ENCODE measurements at places on chromosomes 7 and 10.

GRCh38 chr7:155798673-155799439, 13.4 kb downstream of the SHH start:
- DNase-seq: no peak

- DNase-seq: no peak
Observed at GRCh38 chr7:156167417-156167807, 355.1 kb upstream of the SHH start.

DNA sequence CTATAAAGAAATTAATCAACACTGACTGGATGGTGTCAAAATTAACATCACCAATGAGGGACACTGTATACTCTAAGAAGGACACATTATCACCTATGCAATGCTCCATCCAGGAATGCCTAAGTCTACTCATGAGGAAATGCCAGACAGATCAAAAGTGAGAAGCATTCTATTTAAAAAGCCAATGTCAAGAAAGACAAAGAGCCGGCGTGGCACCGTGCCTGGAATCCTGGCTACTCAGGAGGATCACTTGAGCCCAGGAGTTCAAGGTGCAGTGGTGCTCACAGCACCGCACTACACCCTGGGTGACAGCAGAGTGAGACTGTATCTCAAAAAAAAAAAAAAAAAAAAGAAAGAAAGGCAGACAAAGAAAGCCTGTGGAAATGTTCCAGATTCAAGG, 45.5 kb upstream of the ANAPC16 start:
- DNase-seq: no peak

DNA sequence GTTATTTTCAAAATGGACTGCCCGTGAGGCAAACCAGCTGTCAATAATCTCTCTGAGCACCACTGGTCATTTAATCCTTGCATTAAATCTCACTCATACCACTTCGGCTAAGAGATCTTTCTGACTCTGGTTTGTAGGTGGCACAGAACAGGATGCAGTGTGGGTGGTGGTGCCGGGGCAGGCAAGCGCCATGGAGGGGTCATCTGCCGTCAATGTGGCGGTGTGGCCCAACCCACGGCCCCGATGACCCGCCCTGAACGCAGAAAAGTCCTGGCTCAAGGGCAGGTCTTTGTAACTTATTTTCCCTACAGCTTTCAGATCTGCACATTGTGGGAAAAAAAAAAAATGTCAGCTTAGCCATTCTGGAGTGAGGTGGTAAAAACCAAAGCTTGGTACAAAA, 73.2 kb upstream of the MGMT start:
- DNase-seq: no peak

- DNase-seq: no peak
Observed at GRCh38 chr10:73232887-73233286, 14.2 kb downstream of the DNAJC9 start.

DNA sequence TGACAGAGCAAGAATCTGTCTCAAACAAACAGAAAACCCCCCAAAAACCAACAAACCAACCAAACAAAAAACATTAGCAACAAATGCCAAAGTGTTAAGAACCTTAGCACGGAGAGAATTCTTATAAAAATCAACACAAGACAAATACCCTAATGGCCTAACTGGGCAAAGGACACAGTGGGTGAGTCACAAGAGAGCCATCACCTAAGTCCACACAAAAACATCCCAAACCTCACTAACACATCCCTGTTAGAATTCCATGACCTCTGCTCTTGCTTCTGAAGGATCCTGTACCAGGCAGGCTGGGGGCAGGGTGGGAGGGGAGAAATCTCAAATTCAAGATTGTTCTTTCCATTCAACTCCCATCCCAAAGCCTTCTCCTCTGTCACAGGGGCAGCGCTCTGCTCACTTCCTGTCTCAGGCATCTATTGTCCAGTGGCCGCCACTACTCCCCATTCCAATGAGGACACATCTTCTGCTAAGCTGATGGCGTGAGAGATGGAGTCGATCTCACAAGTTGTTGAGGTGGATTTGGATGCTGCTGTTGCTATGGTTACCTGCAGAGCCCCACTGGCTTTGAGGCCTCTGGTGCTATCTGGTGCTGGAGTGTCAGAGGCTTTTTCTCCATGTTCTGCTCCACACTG, 9.2 kb downstream of the IL15RA start:
- DNase-seq: no peak

GRCh38 chr10:122279725-122280141, 8.6 kb downstream of the BTBD16 start:
- no peak for DNase-seq

DNA sequence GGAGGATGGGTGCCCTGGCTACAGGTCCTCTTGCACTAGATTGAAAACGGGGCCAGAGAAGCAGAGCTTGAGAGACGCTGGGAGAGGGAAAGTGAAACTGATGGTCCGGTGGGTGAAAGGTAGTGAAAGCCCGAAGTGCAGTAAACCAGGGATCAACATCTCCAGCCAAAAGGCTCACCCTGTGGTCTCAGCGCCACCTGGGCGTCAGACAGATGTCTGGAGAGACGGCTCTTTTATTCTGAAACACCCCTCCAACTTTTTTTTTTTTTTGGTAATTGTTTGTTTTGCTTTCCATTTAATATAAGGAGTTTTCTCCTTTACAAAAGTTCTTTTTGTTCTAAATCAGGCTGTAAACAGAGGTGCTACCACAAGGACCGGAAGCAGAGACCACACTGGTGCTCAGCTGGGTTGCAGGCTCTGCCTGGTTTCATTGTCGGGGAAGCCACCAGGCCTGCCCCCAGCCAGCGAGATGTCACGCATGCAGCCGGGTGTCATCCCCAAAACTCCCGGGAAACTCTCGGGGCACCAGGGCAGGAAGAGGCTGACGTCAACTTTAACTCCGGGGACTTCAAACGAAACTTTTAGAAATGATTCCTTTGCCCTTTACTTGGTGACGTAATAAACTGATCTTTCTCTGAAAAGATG, 11.2 kb downstream of the IL2RA start:
- peak; percentile 84 for DNase-seq
